Activated naive CD8-positive, alpha-beta T cell treated with anti-CD3 and anti-CD28 coated beads, Interleukin-2, amount 50 U/mL, for 24 hours (primary cell): ENCODE measurements at places on chromosomes 1 and 21.

DNA sequence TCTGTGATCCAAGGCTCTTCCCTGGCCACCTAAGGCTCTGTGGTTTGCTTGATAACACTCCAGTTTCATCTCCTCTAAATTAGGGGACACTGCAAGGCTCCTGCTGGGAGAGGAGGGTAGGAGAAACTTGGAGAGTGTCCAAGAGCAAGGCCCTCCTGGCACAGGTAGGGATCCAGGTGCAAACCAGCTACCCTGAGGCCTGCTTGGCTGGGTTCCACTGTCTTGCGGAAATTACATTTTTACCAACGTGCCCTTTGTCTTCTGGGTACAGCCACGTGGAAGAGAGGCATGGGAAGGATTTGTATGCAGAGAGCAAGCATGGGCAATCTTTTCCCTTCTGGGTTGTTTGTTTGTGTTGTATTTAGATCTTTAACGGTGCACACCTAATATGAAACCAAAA is 132.5 kb downstream of the PRDM2 start:
- H3K4me1 ChIP-seq = no peaks in the 10 kb centered on the region
- no peak overlapping the region for H3K4me3 ChIP-seq
- H3K36me3 ChIP-seq = no peaks in the 10 kb centered on the region
- H3K27me3 ChIP-seq = peaks cover 2% of the 10 kb centered on the region

DNA sequence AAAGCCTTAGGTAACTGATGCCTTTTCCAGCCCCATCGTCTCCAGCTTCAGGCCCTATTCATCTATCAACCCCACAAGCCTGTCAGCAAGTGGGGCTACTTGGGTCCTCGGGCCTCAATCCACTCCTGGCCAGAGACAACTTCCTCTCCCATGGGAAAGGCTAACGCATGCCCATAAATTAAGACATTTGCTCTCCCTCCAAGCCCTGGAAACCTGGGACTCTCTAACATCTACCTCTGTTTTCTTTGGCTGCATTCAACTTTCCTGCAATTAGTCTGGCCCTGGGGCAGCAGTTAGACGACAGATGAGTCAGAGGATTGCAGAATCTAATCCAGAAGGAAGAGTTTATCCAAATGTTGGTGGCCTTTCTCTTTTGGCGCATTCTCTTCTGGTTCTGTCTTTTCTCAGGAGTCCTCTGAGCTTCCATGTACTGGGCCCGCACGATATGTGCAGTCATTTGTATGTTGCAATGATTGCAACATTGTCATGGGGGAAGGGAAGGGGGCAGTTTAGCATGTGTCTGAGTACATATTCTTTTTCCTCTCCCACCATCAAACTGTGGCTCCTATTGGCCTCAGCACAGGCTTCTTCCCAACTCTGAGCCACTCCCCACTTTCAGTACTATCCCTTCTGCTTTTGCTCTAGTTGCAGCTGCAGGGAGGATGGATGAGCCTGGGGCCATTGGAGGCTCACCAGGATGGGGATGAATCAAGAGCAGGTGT is 54.4 kb downstream of the NAV1 start:
- H3K36me3 ChIP-seq = no peaks in the 10 kb centered on the region
- H3K4me3 ChIP-seq = no peak overlapping the region
- no peak overlapping the region for H3K27ac ChIP-seq
- no peak for DNase-seq

DNA sequence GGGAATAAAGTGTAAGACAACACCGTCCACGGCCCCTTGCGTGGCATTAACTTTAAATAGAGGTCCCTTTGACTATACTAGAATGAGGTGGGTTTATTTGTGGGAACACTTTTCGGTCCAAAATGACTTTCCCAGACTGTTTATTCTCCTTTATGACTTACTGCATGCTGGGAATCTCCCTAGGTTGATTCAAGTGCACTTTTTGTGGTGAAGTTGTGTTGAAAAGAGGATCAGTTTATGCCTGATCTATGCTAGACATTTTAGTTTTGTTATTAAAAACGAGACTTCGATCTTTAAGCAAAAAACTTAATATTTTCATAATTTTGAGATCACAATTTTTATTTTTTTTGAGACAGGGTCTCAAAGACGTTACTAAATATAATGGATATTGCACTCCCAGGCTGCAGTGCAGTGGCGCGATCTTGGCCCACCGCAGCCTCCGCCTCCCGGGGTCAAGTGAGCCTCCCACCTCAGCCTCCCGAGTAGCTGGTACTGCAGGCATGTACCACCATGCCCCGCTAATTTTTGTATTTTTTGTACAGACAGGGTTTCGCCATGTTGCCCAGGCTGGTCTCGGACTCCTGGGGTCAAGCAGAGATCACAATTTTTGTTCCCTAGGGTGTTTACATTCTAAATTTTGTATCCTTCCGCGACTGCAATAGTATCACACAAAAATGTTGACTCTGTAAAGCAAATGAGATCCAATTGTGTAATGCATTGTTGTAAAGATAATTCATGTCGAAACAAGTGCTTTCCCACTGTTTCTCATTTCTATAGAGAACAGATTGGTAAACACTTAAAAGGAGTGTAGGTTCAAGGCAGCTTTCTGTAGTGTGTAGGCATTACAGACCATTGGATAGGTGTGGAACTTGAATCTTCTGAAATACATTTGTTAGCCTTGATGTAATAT is 1.6 kb downstream of the CDC42 start:
- H3K36me3 ChIP-seq = peaks cover 41% of the 10 kb centered on the region
- H3K27me3 ChIP-seq = no peaks in the 10 kb centered on the region
- no peak for DNase-seq
- H3K4me3 ChIP-seq = peak overlapping the region; percentile 98

GRCh38 chr1:40890771-40891170 is 28.6 kb upstream of the CITED4 start:
- H3K4me3 ChIP-seq = no peak overlapping the region
- DNase-seq = no peak
- peaks cover 19% of the 10 kb centered on the region for H3K27me3 ChIP-seq
- no peak overlapping the region for H3K27ac ChIP-seq
- peaks cover 11% of the 10 kb centered on the region for H3K36me3 ChIP-seq

DNA sequence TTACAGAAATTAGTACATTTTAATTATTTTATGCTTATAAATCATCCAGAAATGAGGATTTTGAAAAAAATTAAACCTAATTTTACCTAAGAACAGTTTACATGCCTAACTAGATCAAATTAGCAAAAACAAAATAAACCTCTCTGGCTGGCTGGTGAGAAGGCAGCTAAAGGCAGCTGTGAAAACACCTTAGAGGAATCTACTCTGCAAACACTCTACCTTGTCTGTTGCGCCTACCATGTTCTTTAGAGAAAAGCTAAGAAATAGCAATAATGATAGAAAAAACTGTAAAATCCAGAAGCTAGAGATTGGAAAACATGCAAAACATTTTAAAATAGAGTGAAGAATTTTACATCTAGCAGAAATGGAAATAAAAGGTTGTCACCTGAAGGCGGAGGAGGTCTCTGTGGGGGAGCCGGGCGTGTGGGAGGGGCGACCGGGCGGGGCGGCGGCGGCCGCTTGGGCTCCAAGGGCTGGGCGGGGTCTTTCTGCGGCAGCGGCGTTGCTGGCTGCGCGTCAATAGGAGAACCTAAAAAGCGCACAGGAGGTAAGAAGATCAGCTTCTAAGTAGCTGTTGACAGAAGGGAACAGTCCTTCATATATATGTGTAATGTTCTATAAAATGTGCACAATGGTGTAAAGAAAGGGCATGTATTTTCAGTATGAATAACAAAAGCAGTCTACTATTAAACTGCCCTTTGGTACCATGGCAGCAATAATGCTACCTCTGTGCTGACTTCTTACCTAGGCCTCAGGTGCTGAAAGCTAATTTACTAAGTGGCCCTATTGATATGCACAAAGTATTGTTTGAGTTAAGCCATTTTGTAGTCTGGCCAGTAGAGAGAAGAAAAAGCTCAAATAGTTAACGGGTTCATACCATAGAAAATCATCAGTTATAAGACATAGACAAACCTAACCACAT is 33.3 kb upstream of the CFAP298 start:
- no peak overlapping the region for H3K4me3 ChIP-seq
- no peak for DNase-seq
- H3K27me3 ChIP-seq = no peaks in the 10 kb centered on the region
- no peak overlapping the region for H3K27ac ChIP-seq
- H3K4me1 ChIP-seq = no peaks in the 10 kb centered on the region

GRCh38 chr1:236465959-236466303 is 57.9 kb upstream of the LGALS8 start:
- H3K4me3 ChIP-seq = no peak overlapping the region
- no peak for DNase-seq
- H3K36me3 ChIP-seq = peaks cover 6% of the 10 kb centered on the region
- H3K4me1 ChIP-seq = peaks cover 26% of the 10 kb centered on the region

DNA sequence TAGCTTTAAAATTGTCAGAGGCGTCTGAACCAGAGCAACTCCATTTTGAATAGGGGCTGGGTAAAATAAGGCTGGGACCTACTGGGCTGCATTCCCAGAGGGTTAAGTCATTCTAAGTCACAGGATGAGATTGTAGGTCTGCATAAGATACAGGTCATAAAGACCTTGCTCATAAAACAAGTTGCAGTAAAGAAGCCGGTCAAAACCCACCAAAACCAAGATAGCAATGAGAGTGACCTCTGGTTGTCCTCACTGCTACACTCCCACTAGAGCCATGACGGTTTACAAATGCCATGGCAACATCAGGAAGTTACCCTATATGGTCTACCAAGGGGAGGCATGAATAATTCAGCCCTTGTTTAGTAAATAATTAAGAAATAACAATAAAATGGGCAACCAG is 143.6 kb downstream of the GABPA start:
- no peaks in the 10 kb centered on the region for H3K4me1 ChIP-seq
- no peak overlapping the region for H3K27ac ChIP-seq
- no peak for DNase-seq

DNA sequence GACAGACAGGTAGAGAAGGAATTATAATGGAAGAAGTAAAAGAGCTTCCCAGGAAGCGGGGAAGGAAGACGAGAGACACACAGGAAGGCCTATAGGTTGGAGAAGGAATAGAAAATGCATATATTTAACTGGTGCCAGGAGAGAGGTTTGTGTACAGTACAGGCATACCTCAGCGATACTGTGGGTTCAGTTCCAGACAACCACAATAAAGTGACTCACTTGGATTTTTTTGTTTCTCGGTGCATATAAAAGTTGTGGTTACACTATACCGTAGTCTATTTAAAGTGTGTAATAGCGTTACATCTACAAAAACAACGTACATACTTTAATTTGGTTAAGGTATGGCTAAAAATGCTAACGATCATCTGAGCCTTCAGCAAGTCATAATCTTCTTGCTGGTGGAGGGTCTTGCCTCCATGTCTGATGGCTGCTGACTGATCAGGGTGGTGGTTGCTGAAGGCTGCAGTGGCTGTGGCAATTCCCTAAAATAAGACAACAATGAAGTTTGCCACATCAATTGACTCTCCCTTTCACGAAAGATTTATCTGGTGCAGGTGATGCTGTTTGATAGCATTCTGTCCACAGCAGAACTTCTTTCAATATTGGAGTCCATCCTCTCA is 16.0 kb downstream of the YARS1 start:
- H3K4me1 ChIP-seq = peaks cover 62% of the 10 kb centered on the region
- peaks cover 65% of the 10 kb centered on the region for H3K36me3 ChIP-seq
- H3K27ac ChIP-seq = peak overlapping the region; percentile 94
- H3K27me3 ChIP-seq = no peaks in the 10 kb centered on the region

DNA sequence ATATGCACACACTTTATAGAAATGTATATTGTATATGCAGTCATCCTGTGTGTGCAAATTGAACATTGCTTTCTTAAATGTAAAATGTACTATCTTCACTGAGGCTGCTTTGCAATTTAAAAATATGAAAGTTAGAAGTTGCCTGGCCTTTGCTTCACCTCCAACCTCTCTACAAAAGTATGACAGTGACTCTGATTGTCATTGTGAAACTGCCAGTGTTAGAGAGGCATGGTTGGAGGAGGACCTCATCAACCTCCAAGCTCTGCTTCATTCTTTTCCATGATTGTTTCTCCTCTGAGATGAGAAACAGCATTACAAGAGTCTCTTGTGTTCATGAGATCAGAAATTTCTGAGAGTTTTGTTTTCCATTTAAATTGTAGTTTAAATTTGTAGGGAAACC is 185.5 kb downstream of the ZC3H11B start:
- peaks cover 2% of the 10 kb centered on the region for H3K4me1 ChIP-seq
- no peak overlapping the region for H3K27ac ChIP-seq
- no peak overlapping the region for H3K4me3 ChIP-seq
- H3K27me3 ChIP-seq = peaks cover 3% of the 10 kb centered on the region
- H3K36me3 ChIP-seq = no peaks in the 10 kb centered on the region

DNA sequence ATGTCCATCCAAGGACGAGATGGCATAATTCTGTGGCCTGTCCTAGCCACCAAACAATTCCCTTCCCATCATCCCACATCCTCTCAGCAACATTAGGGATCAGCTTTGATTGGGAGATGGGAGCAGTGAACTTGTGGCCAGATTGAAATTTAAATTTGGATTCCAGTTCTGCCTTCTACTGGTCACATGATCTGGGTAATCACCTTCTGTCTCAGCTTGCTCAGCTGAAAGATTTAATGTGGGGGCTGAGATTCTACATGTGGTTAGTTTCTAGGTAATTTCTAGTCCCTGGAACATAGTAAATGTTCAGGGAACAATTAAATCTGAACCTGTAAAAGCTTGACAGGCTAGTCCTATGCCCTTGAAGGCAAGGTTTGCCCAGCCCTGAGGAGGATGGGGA is 3.2 kb downstream of the MYOCOS start:
- H3K4me1 ChIP-seq = no peaks in the 10 kb centered on the region
- H3K4me3 ChIP-seq = no peak overlapping the region
- no peaks in the 10 kb centered on the region for H3K27me3 ChIP-seq
- H3K27ac ChIP-seq = no peak overlapping the region
- no peak for DNase-seq

DNA sequence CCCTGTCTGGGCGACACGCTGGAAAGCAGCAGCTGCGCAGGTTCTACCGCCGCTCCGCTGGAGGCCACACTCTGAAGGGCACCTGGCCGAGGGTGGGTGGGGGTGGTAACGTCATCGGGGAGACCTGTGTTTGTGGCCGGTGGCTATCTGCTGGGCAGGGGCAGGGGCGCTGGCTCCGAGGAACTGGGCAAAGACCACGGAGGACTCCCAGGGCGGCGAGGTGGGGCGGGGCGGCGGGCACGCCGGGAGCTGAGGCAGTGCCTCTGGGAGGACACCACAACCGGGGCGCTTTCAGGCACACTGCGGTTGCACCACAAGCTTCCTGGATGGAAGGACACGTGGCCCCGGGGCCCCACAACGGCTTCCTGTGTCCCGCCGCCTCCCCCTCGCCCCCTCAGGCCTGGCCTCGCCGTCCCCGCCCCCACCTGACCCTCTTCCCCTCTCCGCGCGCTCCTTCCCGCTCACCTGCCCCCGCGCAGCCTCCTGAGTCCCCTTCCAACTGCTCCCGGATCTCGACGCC is 3.3 kb upstream of the DENND2D start:
- DNase-seq = peak; percentile 90
- H3K4me3 ChIP-seq = peak overlapping the region; percentile 96
- peaks cover 67% of the 10 kb centered on the region for H3K4me1 ChIP-seq
- no peaks in the 10 kb centered on the region for H3K27me3 ChIP-seq
- peaks cover 16% of the 10 kb centered on the region for H3K36me3 ChIP-seq
- H3K27ac ChIP-seq = peak overlapping the region; percentile 95

DNA sequence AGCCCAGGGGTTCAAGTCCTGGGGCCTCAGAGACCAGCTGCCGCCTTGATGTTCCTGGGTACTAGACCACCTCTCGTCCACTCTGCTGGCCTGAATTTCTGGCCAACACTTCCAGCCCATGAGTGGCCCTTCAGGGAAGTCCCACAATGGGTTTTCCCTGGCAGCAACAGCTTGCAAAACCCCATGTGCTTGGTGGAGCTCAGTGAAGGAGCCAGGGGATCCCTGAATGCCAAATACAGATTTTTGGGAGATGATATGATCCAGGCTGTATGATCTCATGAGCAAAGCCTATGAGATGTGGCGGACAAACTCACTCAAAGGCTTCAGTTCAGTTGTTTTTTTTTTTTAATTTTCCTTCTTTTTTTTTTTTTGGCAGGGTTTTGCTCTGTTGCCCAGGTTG is 9.6 kb upstream of the RASSF5 start:
- no peaks in the 10 kb centered on the region for H3K27me3 ChIP-seq
- peaks cover 12% of the 10 kb centered on the region for H3K36me3 ChIP-seq
- peaks cover 42% of the 10 kb centered on the region for H3K4me1 ChIP-seq
